CD8-positive, alpha-beta memory T cell (primary cell): ENCODE measurements at places on chromosomes 4 and X.

DNA sequence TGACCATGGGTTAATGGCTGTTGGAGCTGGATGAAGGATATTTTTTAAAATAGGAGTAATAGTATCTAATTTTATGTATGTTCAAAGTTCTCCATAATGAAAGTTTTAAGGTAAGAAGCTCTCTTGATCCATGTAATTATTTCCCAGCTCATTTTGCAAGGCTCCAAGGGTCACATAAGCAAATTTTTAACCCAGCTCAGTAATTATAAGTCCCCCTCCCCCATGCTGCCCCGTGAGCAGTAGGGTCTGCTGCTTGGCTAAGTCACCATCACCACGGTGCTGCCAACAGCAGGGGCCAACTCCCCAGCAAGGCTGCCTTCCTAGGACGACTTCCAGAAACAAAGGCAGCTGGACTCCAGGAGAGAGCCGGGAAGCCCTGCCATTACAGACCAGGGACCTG lies 340.0 kb downstream of the FBXW7 start:
- no peak for DNase-seq

DNA sequence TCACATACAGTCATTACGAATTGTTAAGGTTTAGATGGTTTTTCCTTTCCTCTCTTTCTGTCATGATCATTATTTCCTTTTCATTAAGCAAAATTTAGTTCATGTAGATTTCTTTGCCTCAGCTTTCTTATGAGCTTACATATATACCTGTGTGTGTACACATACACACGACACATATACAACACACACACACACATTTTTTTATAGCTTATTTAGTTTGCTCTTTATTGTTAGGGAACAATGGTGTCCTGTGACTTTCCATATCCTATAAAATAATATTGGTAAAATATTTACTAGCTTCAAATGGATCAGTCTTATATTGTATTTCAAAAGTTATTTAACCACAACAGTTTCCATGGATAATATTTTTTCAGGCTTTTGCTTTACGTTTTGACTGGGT lies 840.7 kb downstream of the PCDH18 start:
- no peak for DNase-seq

GRCh38 chr4:159401791-159402380 lies 299.0 kb downstream of the RAPGEF2 start:
- DNase-seq = no peak

DNA sequence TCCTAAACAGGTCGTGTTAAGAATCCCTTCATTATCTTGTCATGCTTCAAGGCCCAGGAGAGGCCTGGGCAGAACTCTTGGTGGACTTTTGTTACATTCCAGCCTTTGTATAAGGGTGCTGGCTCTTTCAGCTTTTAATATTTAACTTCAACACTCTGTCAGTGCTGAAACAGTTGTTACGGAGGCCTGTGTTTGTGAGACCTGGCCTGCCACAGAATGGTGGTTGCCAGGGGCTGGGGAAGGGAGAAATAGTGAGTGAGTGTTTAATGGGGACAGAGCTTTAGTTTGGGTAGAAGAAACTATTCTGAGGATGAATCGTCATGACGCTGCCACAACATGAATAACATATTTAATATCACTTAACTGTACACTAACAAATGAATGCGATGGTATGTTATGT lies 1027.6 kb upstream of the PRKX start:
- no peak for DNase-seq

GRCh38 chr4:6582889-6583490 lies 8.0 kb downstream of the MAN2B2 start:
- no peak for DNase-seq
